Right ventricle myocardium inferior (tissue), 1 donor: ENCODE measurements at places on chromosomes 13 and 19.

- DNase-seq, result no peak
Observed at GRCh38 chr13:98947925-98948324, 29.9 kb downstream of the DOCK9 start.

- DNase-seq, result no peak
Observed at GRCh38 chr13:97435323-97435722, 1.4 kb downstream of the RAP2A start.

DNA sequence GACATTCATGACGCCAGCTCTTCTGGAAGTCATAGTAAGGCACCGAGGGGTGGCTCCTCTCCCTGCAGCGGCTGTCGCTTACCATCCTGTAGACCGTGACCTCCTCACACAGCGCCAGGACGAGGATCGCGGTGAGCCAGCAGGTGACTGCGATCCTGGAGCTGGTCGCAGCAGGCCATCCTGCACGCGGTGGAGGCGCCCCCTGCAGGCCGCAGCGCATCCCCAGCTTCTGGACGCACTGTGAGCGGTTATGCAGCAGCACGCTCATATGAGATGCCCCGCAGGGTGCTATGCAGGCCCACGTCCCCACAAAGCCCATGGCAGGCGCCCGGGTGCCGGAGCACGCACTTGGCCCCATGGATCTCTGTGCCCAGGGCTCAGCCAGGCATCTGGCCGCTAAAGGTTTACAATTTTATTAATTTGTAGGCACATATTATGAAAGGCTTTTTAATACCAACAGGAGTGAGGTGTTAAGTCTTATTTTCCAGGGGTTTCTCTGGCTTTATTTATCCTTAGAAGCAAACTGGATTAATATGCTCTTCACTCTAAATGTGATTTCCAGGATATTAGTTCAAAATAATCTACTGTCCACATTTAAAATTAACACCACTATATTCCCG is 35.6 kb upstream of the PSPC1 start:
- peak; percentile 85 for DNase-seq

DNA sequence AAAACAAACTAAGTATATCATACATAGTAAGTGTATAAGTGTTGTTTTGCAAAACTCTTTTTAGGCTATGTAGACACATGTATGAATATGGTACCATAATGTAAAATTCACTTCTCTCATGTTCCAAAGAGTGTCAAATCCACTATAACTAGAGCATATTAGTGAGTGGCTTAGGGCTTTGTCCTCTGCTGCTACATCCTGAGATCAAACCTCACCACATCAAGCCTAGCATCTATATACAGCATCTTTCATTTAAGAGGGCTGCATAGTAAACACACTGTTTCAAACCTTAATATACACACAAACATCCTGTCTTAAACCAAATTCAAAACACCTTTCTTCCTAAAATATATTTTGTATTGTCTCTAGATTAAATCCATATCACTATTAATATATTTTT is 38.7 kb downstream of the ELF1 start:
- DNase-seq, result no peak

DNA sequence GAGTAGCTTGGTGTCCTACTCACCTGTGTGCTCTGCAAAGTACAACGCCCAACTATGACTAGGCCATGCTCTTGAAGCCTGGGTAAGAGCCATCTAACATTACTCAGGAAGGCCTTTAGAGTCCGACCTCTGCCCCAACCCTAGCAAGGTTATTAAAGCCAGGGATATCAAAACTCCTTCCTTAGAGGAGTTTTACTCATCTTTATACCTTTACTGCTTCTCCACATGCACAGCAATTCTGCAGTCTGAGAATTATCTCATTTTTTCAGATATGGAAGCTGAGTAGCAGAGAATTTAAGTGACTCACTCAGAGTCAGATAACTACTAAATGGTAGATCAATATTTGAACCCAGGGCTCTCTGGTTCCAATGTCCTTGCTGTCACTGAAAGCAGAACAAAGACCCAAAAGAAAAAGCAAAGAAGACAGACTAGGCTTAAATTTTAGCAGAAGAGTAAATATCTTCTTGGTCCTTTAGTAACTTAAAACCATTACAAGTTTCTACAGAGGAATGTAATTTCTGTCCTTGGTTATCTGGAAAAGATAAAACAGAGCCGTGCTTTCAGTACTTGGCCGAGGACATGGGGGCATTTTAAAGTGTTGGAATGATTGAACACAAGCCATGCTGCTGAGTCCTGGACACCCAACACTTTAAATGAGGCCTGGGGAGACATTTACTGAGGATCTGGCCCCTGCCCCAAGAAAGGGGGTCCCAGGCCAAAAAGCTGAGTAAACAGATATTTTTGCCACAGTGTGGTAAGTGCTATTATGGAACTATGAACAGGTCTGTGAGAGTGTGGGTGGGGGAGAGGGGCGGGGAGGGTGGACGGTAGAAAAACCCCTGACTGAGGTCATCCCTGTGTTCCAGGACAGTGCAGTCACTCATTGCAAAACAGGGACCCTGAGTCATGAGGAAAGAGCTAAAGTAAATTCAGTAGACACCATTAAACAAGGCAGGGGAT is 18.4 kb upstream of the KPNA3 start:
- DNase-seq, result no peak

GRCh38 chr13:110113284-110113764 is 193.6 kb downstream of the COL4A1 start:
- DNase-seq, result no peak

- peak; percentile 62 for DNase-seq
Observed at GRCh38 chr19:1376415-1376805, 7.3 kb upstream of the NDUFS7 start.

DNA sequence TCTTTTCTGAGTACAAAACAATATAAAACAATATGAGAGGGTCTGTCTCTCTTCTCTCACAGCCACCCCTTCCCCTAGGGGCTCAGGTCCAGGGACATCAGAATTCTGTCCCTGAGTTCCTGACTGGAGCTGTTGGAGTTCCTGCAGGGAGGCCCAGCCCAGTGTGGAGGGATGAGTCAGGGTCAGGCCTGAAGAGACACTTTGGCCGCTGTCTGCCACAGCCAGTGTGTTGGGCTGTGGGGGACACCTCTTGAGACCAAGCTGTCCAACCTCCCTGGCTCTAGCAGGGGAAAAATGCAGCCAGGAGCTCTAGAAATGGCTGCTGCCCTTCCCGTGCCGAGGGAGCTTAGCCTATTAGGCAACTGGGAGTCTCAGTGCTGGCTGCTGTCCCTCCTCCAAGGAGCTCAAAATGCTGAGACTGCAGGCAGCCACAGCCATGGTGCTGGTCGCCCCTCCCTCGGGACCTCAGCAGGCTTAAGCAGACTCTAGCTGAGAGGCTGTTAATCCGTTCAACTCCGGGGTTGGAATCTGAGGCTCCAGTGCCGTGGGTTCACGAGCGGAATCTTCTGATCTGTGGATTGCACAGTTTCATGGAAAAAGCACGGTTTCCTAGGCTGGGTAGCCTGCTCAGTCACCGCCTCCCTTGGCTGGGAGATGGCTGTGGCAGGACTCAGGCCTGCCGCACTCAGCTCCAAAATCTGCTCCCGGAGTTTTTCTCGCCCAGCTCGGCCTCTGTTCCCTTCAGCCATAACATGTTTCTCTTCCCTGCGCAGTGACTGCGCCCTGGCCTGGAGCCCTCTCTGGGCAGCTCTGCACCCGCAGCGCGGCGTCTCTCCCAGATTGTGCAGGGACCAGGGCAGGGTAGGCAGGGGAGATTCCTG is 3.8 kb upstream of the ZNF626 start:
- peak; percentile 68 for DNase-seq

- DNase-seq, result no peak
Observed at GRCh38 chr13:97068151-97068550, 73.9 kb upstream of the OXGR1 start.
